ENCODE measurements at places on chromosomes 12 and 14. TPM values are rescaled to one million over a fixed set of nuclear protein-coding genes. Genes with fewer than 3 reads are reported as not detected.

GRCh38 chr12:3770891-3771290 is 18.0 kb upstream of the CRACR2A start:
- H3K4me3 ChIP-seq = no peak overlapping the region
- H3K27me3 ChIP-seq = no peaks in the 10 kb centered on the region
- no peaks in the 10 kb centered on the region for H3K4me1 ChIP-seq
- H3K36me3 ChIP-seq = no peaks in the 10 kb centered on the region
- DNase-seq = no peak
- H3K27ac ChIP-seq = no peak overlapping the region

GRCh38 chr12:126727218-126728075 is 1539.5 kb upstream of the TMEM132C start:
- H3K27ac ChIP-seq = no peak overlapping the region
- H3K27me3 ChIP-seq = peaks cover 7% of the 10 kb centered on the region
- no peaks in the 10 kb centered on the region for H3K36me3 ChIP-seq
- no peak overlapping the region for H3K4me3 ChIP-seq
- no peaks in the 10 kb centered on the region for H3K4me1 ChIP-seq

- H3K36me3 ChIP-seq = no peaks in the 10 kb centered on the region
- H3K27ac ChIP-seq = no peak overlapping the region
- no peak for DNase-seq
These were observed 67.2 kb downstream of the AEBP2 start for GRCh38 chr12:19506497-19506896.

DNA sequence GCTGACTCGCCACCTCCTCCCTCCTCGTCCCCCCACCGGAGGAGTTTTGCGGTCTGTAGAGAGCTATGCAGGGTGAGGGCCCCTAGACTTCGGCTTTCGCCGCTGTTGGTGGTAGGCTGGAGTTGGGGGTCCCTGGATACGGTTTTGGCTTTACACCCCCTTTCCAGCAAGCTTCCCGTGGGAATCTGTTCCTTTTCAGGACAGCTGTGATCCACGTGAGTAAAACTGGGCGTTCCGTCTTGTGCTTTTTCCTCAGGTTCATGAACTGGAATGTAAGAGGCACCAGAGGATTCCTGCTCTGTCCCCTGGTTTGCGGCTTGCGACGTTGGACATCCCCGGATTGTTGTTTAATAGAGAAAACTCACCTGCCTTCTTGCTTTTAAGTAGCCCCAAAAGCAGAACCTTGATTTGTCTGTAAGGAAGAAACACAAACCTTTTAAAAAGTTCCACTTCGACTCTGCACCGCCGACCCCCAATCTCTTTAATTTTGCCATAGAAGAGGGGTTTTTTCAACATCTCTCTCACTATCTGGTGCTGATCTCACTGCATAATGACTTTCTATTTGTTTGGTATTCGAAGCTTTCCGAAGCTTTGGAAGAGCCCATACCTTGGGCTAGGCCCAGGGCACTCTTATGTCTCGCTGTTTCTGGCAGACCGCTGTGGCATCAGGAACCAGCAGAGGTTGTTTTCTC is 490 bp downstream of the PRORP start:
- H3K27ac ChIP-seq = peak overlapping the region; percentile 97
- DNase-seq = no peak
- H3K27me3 ChIP-seq = no peaks in the 10 kb centered on the region
- no peaks in the 10 kb centered on the region for H3K4me1 ChIP-seq

DNA sequence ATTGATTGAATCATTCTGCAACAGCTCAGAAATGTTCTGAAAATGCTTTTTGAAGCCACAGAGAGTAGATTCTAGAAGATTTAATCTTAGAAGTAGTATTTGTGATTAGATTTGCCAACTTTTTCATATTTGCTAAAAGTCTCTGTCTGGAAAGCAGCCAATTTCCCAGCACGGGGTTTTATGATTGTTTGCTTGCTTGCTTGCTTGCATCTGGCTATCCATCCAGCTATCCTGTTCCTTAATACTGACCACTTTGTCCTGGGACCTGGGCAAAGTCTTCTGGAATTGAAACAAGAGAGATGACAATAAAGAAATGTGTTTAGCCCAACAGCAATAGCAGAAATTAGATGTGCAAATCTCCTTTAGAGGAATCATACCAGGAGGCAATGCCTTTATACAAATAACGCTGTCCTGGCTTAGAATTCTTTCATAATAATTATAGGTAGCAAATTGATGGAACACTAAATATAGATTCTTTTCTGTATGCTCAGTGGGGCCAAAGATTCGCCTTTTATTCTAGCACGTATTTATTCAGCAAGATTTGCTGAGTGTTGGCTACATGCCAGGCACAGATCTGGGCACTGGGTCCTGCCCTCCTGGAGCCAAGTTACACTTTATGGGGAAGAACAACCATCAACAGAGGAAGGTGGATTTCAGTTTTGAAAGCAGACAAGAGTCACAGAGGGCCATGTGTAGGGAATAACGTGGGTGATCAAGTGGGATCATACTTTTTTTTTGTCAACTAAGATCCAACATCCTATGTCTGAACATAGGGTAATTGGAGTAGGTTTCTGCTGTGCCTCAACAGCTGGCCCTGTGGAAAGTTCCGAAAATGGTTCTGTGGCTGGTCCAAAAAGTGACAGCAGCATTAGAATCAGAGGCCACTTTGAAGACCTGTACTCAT is 25.3 kb downstream of the MYBPC1 start:
- no peak overlapping the region for H3K4me3 ChIP-seq
- H3K27ac ChIP-seq = peak overlapping the region; percentile 12
- H3K4me1 ChIP-seq = peaks cover 23% of the 10 kb centered on the region
- peak; percentile 65 for DNase-seq
- no peaks in the 10 kb centered on the region for H3K36me3 ChIP-seq
- H3K27me3 ChIP-seq = no peaks in the 10 kb centered on the region

- H3K27me3 ChIP-seq = no peaks in the 10 kb centered on the region
- DNase-seq = no peak
- no peaks in the 10 kb centered on the region for H3K36me3 ChIP-seq
- H3K4me1 ChIP-seq = no peaks in the 10 kb centered on the region
- no peak overlapping the region for H3K4me3 ChIP-seq
- no peak overlapping the region for H3K27ac ChIP-seq
These were observed 10.3 kb upstream of the KCNA1 start for GRCh38 chr12:4899364-4899763.

DNA sequence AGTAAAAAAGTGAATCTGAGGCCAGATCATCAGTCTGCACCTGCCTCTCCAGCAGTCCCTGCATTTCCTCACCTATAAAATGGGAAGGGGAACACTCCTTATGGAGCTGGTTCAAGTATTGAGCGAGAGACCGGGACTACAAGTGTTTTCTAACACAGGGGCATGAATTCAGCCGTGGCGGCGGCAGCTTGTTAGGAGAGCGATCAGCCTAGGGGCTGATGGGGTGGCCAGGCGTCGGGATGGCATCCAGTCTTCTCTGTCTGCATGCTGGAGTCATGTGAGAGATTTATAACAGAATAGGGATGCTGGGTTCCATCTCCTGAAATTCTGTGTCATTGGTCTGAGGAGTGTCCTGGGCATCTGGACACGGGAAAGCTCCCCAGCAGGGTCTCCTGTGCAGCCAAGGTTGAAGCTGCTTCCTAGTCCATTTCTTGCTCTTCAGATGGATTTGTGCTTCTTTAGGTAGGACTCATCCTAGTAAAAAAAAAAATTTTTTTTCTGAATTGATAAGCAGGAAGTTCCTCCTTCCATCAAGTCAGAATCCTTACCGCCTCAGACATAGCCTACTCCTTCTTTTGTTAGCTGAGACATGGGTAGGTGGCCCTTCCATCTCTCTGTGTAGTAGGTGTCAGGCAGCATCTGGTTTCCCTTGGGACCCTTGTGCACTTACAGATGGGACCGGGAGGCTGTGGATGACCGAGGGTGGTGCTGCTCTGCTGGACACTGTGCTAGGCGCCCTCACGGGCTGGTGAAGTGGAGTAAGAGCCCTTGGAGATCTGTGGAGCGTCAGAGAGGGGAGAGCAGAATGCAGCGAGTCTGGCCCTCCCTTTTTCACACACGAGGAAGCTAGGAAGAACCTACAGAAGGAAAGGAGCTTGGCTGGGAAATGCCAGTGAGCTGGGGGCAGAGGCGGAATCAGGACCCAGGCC is 146.7 kb downstream of the TSPAN9 start:
- no peak overlapping the region for H3K4me3 ChIP-seq
- H3K4me1 ChIP-seq = no peaks in the 10 kb centered on the region
- DNase-seq = no peak
- H3K27me3 ChIP-seq = no peaks in the 10 kb centered on the region

- H3K27ac ChIP-seq = no peak overlapping the region
- peaks cover 1% of the 10 kb centered on the region for H3K4me1 ChIP-seq
- no peaks in the 10 kb centered on the region for H3K36me3 ChIP-seq
- no peaks in the 10 kb centered on the region for H3K27me3 ChIP-seq
- no peak for DNase-seq
These were observed 5.1 kb downstream of the PIANP start for GRCh38 chr12:6695313-6696045.

The GPR84 gene
- total RNA-seq = not detected

The EID3 gene
- 1.6 TPM for total RNA-seq

The OTX2 gene
- not detected for total RNA-seq

Data from right lobe of liver (tissue), 6 donors.